ENCODE measurements at places on chromosomes 12 and 14.

DNA sequence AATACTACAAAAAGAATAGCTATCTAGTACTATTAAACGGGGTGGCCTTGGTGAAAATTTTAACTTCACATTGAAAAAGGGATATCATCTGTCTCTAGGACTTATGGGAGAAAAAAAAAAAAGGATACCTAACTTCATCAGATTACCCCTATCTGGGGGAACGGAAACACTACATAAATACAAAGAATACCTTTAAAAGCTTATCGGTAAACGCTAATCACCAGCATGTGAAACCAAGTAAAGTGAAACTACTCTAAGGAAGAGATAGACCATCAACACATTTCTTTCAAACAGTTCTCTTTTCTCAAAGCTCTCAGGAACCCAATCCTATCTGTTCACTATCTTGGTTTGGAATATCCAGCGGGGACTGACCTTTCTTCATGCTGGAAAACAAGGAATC is 3.5 kb downstream of the KICS2 start:
- DNase-seq = no peak

DNA sequence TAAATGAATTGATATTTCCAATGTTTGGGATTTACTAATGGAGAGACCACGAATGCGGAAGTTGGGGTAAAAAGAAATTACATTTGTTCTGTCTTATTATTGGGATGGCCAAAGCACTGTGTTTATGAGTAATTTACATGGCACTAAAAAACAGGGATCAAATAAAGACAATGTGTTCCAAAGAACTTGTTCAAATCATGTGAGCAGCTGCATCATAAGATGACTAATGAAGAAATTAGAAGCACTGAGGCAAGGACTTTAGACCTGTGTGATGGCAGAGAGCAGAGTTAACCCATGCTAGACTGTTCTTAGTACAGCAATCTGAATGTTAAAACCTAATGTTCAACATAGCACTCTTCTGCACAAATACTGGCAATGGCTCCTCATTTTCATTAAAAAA is 34.3 kb upstream of the DCN start:
- no peak for DNase-seq

GRCh38 chr12:91574391-91574790 is 391.8 kb upstream of the DCN start:
- DNase-seq = no peak

DNA sequence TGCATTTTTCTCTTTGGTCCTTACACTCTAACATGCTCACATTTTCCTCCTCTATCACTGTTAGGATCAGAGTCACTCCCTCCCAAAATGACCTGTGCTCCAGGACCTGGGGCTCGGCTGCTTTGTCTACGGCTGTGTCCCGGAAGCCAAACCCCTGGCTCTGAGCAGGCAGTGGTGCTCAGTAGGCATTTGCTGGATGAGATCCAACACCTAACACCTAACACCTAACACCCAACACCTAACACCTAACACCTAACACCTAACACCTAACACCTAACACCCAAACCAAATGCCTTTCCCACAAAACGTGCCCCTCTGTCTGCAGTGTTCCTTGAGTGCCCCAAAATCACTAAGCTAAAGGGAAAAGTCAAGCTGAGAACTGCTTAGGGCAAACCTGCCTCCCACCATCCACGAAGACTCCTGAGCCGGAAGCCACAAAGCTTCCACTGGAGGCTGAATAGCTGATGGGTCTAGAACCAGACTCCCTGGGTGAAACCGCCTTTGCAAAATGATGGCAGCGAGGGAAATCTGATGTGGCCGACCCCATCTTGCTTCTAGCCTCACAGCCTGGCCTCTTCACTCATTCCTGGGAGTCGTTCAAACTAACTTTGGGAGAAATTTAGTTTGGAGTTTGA is 29.2 kb downstream of the HSP90AA1 start:
- DNase-seq = no peak

DNA sequence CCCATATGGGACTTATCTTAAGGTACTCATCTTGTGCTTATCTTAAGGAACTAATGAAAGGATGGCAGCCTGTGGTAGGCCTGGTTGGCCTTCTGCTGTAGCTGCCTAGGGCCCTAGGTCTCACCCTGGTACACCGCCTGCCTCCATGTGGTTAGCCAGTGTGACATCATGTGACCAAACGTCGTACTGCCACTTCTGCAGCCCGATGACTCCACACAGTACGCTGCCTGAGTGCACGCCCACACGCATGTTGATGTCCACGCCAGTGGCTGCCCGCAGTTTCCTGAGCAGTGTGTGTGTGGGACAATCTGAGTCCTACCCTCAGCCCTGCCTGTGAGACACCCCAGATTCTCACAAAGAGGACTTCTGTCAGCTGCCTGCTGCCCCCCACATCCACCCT is 5.1 kb downstream of the ADCY4 start:
- no peak for DNase-seq

- no peak for DNase-seq
Observed at GRCh38 chr12:6771509-6772330, 600 bp upstream of the LAG3 start.

GRCh38 chr12:56836800-56837663 is 73.9 kb downstream of the HSD17B6 start:
- no peak for DNase-seq

DNA sequence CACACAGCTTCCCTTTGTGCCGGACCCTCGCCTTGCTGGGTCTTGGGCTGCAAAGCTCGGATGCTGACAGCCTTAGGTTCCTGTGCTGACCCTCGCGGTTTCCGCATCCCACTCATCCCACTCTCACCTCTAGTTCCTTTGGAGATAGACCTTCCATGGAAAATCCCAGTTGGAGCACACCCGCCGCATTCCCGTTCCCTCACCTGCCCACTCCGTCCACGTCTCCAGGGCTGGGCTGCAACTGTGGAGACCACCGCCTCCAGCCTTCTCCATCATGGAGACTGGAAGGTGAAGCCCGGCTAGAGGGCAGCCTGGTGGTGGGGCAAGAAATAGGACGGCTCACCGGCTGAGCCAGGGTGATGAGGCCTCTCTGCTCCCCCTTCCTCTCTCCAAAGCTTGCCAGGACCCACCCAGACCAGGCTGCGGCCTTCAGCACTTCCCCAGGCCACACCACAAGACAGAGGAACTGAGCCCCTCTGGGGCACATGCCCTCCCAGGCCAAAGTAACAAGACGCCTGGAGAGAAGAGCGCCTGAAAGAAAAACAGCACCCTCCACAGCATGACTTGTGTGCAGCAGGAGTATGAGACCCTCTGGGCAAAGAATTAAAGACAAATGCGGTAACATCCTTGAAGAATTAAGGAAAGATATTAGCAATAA is 15.0 kb downstream of the TMEM121 start:
- no peak for DNase-seq

DNA sequence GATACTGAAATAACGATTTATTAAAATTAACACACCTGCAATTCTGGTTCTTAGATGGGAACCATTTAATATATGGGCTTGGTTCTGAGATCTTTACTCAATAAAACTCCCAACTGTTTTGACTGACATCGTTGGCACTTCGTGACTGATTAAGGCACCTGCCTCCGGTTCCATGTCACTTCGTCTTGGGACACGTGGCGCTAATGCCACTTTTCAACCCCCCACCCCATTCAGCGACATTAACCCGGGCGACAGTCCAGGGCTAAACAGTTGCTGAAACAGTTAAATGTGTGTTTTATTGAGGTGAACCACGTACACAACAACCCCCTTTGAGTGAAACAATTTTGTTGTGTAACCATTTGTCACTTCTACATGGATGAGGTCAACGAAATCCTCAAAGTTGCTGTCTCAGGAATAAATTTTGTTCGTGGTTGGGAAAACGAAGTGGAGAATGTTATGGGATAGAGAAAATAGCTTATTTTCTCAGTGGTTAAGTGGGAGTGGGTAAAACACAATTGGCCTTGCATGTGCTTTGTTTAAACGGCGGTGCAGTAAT is 9.9 kb upstream of the SLC38A2 start:
- DNase-seq = no peak

Measured in GM03348 (cell line).